ENCODE measurements at places on chromosomes 3 and 15.

GRCh38 chr15:38374029-38374428 is 79.9 kb upstream of the FAM98B start:
- no peak for DNase-seq

DNA sequence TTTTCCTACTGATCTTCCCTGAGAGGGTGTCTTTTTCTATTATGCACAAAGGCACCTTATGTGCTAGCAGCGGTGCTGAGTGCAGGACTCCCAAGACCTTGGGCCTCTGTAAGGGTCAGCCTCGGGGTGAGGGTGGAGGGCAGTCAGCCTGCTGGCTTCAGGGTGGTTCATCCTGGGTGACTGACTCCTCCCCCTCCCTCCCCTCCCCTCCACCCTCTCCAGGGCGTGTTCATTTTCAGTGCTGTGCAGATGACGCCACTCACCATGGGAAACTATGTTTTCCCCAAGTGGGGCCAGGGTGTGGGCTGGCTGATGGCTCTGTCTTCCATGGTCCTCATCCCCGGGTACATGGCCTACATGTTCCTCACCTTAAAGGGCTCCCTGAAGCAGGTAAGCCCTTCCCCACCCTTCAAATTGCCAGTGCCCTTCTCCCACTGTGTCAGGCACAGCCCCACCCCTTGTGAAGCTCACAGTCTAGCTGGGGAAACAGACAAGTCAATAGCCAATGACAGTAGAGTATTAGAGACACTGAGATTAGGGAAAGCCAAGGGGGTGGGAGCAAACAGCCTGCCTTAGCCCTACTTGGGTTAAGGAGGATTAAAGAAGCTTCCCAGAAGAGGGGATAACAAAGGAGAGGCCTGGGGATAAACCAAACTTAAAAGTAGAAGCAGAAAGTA is 41.9 kb downstream of the SLC6A1 start:
- no peak for DNase-seq

DNA sequence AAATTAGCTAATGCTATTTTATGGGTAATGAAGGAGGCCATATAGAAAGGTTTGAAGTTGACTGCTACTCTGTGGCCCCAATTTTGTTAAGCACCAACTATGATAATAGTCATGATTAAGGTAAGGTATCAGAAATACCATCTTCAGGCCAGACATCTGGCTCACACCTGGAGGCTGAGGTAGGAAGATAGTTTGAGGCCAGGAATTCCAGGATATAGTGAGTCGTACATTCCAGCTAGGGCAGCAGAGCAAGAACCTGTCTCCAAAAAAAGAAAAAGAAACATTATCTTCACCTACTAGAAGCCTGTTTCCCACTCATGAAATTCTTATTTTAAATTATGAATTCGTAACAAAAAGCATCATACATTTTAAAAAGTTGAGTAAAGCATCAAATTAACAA is 64.4 kb downstream of the LRRC28 start:
- DNase-seq: no peak

DNA sequence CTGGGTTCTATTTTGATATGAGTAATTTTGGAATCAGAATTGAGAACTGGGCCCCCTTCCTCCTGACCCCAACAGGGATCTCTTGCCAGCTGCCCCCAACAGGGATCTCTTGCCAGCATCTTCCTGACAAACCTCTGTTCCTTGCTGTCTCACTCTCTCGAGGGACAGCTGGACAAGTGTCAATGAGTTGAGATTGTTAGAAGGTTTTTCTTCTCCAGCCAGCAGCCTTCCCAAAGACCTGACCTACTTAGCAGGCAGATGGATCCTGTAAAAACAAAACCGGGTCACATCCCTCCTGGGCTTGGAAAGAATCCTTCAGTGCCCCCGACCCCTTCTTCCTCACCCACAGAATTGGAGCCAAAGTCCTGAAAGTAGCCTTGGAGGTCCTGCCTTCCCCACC is 21.6 kb downstream of the LIMD1 start:
- no peak for DNase-seq

DNA sequence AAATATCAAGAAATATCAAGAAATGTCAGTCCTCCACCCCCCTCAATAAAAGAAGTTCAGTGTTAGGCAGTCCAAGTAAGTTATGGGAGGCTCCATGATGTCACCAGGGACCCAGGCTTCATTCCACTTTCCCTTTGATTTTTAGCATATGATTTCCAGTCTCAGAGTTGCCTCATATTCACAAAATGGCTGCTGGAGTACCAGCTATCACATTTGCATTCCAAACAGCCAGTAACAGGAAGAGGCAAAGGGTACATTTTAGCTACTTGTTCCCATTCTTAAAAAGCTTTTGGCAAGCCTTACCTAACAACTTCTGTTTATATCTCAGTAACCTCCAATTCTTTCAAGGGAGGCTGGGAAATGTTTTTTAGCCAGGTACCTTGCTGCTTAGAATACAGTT is 13.4 kb upstream of the KLF13 start:
- no peak for DNase-seq

- DNase-seq: no peak
Measured at GRCh38 chr3:174547801-174548435, 311.2 kb upstream of the NAALADL2 start.

- no peak for DNase-seq
Measured at GRCh38 chr15:68364028-68364659, 67.8 kb downstream of the ITGA11 start.

DNA sequence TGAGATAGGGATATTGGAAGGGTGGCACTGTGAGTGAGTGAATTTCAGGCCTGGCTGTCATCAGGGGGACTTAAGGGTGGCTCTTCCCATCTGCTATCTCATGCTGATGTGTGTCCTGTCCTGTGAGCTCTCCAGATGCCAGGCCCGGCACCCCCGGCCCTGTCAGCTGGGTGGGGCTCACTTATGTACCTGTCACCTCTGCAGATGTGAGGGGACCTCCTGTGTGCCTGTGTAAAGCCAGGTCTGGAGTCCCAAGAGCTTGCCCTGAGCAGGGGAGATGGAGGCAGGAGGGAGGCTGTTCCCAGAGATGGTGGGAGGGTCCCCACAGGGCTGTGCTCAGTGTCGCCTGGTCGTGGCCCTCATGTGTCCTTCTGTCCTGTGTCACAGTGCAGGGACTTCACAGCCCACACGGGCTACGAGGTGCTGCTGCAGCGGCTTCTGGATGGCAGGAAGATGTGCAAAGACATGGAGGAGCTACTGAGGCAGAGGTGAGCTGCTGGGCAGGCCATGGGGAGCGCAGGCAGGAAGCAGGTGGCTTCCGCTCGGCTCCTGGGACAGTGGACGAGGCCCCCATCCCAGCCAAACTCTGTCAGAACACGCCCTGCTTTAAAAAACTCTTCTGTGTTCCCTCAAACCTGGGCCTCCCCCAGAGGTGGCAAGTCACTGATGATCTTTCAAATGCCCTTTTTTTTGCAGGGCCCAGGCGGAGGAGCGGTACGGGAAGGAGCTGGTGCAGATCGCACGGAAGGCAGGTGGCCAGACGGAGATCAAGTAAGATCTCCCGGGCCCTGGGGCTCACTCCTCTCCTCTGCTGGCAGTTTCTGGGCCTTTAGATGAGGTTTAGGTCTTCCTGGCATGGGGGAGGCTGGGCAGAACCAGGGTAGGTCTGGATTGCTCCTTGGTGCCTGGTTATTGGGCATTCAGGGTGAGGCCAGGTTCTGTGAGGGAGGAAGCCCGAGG is 23.1 kb downstream of the PSTPIP1 start:
- DNase-seq: no peak

- no peak for DNase-seq
Measured at GRCh38 chr3:108879915-108880314, 57.3 kb downstream of the TRAT1 start.

- DNase-seq: peak; percentile 45
Measured at GRCh38 chr3:29409409-29409808, 128.5 kb downstream of the RBMS3 start.

- no peak for DNase-seq
Measured at GRCh38 chr3:63870615-63871005, 6.9 kb downstream of the ATXN7 start.

- no peak for DNase-seq
Measured at GRCh38 chr15:46280762-46281542, 646.1 kb downstream of the SQOR start.

DNA sequence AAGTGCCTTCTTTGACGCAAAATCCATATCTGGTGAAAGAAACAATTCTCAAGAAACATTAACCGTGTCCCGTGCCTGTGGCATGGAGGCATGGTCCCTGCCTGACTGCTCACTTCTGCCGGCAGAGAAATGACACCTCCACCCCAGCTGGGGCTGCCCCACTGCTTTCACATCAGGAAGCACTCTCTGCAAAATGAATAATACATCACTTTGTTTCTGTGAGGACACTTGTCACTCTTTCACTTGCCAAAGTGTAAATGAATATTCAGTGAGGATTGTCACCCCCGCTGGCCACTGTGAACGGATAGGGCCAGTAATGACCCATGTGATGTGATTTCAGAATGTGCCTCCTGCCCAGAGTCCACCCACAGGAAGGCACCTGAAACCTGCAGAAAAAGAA is 31.1 kb upstream of the SLC24A5 start:
- no peak for DNase-seq

DNA sequence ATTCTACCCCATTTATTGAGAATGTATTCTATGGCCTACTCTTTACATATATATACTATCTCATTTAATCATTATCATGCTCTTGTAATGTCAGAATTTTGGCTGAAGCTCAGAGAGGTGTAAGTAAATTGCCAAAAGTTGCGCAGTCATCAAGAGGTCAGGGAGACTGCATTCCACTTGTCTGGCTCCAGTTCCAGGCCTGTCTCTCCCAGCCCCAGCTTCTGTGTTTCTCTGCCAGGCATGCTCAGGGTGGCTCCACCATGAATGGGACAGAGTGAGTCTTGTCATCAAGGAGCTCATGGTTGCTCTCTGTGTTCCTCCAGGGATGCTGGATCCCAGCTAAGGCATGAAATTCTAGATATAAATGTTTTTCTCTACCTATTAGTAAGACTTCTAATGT is 635.1 kb upstream of the MDFIC2 start:
- peak; percentile 12 for DNase-seq

- no peak for DNase-seq
Measured at GRCh38 chr3:42713747-42714146, 11.1 kb upstream of the HHATL start.

GRCh38 chr3:28544236-28544635 is 195.6 kb upstream of the AZI2 start:
- DNase-seq: no peak

GRCh38 chr3:10192953-10193691 is 28.4 kb downstream of the IRAK2 start:
- DNase-seq: peak; percentile 95

GRCh38 chr3:13494463-13495350 is 14.6 kb downstream of the HDAC11 start:
- peak; percentile 33 for DNase-seq

DNA sequence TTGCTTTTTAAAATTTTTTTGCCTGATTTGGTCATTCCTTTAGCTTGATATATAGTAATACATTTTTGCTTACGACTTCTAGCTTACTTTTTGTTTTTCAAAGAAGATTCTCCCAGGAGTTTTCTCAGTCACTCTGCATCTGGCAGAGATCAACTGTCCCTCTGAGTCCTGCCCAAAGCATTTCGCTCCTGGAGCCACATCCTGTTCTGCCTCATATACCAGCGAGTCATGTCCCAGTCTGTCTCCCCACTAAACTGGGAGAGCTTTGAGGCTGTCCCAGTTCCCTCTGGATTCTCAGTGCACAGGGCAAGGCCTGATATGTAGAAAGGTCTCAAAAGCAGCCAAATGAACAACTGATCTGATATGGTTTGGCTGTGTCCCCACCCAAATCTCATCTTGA is 326.3 kb downstream of the ARRDC4 start:
- DNase-seq: peak; percentile 79

DNA sequence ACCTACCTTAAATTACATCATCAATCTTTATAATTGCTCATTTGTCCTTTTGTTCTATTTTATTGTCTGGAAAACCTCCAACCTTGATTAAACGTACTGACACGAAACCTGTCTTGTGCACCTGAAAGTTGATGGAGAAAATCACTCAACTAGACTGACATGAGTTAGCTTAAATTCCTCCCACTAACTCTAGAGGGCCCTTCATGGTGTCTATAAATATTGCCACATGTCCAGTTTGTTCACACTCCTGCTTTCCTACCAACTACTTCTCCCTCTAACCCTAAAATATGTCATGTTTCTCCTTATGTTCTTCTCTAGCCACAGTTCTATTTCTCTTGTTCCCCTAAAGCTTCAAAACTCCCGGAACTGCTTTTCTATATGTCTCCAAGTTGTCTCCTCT is 59.8 kb upstream of the SGO1 start:
- no peak for DNase-seq

DNA sequence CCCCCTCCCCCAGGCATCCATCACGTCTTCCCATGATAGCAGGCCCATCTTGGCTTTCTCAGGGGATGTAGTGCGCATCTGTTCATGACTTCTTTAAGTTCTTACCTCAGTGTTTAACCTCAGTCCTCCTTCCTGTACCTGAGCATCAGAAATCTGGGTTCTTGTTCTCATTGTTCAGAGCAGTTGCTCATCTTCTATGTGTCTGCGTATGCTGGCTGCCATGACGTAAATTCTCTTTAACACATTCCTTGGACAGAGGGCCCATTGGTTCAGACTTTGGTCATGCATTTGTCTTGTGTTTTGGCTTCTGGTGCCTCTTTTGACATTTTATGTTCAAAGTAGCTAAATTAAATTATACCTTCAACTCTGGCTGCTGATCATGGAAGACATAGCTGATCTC is 227.3 kb downstream of the CACNA2D3 start:
- no peak for DNase-seq

DNA sequence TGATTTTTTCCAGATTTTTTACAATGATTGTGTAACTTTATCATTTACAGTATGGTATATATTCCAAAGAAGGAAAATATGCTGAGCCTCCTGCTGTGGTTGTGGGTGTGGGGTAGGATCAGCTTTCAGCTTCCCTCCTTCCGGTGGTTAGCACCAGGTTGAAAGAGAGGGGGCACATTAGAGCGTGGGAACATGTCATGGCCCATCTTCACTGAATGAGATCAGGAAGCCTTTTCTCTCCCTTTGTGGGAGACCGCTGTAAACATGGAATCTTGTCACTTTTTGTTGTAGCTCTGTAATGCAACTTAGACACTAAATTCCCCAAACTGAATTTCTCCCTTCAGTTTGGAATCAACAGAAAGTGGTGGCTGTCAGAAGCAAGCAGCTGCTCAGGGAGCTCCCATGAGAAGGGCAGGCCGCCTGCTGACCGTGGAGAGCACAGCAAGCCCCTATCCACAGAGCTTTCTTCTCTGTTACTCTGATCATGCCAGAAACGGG is 86.7 kb upstream of the LIMD1 start:
- peak; percentile 81 for DNase-seq

- DNase-seq: no peak
Measured at GRCh38 chr3:30690199-30690598, 83.8 kb downstream of the TGFBR2 start.

GRCh38 chr3:153617463-153617862 is 455.4 kb downstream of the RAP2B start:
- DNase-seq: no peak

- no peak for DNase-seq
Measured at GRCh38 chr3:52331906-52332305, 15.8 kb downstream of the DNAH1 start.

GRCh38 chr3:122271246-122271898 is 53.7 kb upstream of the CSTA start:
- DNase-seq: no peak

DNA sequence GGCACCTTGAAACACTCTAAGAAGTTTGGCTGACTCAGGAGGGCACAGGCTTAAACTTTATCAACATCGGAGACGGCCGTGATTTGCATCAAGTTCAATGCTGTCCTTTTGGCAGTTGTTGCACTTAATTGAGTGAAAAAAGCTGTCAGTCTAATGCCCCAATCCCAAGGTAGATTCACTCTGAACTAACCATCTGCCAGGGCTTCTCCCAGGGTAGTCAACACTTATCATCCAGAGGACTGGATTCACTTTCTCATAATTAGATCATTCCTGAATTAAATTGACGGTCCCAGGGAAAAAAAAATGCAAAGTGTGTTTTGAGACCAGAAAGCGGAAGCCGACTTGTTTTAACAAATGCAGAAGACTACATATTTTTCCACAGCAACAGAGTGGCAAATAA is 28.5 kb downstream of the RORA start:
- no peak for DNase-seq
